LHCN-M2 (cell line): ENCODE measurements at places on chromosomes 5 and 9. TPM values are rescaled to one million over a fixed set of nuclear protein-coding genes. Genes with fewer than 3 reads are reported as not detected.

DNA sequence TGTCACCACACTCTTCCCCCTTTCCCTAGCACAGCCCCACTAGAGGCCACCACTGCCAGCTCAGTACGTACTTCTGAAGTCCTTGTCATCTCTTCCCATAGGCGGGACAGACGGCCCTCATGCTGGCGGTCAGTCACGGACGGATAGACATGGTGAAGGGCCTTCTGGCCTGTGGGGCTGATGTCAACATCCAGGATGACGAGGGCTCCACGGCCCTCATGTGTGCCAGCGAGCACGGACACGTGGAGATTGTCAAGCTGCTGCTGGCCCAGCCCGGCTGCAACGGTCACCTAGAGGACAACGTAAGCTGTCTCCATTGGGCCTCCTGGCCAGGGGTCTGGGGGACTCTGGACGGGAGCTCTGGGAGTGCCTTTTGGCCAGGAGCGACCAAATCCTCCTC is 99.4 kb upstream of the DMRT1 start:
- no peak for DNase-seq

DNA sequence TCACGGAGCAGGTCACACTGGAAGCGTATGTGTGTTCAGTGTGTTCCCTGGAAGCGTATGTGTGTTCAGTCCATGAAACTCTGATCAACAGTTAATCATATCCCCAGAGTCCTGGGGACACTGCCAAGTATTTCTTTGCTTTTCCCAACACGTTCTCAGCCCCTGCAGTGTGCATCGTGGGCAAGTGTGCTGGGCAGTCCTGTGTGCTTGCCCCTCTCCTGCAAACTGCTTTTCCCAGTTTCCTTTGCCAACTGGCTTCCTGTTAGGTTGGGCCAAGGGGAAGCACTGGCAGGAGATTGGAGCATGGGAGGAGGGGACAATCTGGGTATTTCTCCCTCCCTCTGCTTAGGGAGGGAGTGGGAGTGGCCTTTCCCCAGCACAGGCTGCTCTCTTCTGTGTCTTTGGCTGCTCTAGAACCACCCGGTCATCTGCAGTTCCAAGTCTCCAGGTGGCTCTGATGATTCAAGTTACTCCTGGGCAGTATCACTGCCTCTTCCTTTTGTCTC is 36.8 kb upstream of the NEK6 start:
- no peak for DNase-seq

DNA sequence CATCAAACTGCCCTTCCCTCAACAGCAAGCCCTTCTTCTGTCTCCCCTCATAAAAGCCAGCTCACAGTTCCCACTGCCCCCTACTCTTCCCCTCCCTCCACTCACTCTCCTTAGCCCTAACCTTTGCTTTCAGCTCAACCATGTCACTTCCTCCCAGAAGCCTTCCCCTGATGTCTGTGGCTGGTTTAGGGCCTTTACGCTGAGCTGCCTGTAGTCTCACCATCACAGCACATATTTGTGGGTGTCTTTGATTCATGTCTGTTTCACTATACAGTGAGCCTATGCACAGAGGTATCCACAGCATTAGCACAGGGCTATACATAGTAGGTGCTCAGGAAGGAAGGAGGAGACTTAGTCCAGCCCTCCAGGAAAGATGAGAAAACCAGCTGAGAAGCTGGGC is 34.7 kb downstream of the C9orf50 start:
- no peak for DNase-seq

- DNase-seq: no peak
These were observed 76.9 kb downstream of the LIX1 start for GRCh38 chr5:97065475-97065874.

Gene FOXD4L4
- 0.06 and 0.17 TPM in 2 replicates for total RNA-seq

DNA sequence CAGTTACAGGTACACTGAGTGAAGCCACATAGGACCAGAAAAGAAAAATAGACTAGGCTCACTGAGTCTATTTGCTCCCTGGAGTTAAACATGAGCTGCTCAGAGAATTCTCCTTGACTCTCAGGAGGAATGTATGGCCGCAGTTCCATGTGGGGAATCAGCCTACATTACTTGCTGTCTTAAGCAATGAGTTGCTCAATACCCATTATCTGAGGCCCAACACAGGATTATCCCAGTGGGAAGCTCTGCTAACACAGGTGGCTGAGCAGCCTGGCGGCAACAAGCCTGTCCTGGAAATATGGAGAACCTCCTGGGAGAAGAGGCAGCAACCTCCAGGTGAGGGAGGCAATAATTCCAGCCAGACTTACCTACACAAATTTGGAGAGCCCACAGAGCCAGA is 177.5 kb upstream of the NREP start:
- no peak for DNase-seq

- DNase-seq: peak; percentile 39
These were observed 161.5 kb downstream of the EBF1 start for GRCh38 chr5:158938200-158938599.

Gene NUTM2F
- total RNA-seq: not detected in 2 replicates

Gene AGXT2
- not detected in 2 replicates for total RNA-seq

- DNase-seq: no peak
These were observed 328.3 kb downstream of the GLIS3 start for GRCh38 chr9:3971391-3972082.

Gene HK3
- not detected in 2 replicates for total RNA-seq

DNA sequence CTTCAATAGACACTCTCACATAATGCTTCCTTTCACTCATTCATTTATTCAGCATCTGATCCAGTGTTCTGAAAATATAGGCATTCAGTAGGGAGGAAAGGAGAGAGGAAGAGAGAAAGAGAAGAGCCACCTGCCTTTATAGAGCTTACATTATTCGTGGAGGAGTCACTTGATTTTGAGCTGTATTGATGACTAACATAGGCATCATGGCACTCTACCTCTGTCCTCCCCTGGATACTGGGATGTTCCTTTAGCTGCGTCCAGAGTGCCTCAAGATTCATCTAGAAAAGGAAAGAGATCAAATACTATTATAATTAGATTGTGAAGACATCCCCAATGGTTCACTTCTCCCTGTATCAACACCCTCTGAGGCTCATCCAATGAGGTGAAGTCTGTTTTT is 345.1 kb downstream of the SPATA31D1 start:
- DNase-seq: no peak

Gene TYRP1
- total RNA-seq: not detected in 2 replicates

Gene FYB1
- not detected in 2 replicates for total RNA-seq

GRCh38 chr5:15549961-15550360 is 50.0 kb downstream of the FBXL7 start:
- no peak for DNase-seq
